Stimulated activated CD8-positive, alpha-beta memory T cell treated with anti-CD3 and anti-CD28 coated beads, Interleukin-2, amount 100 ng/mL, for 1 hour (primary cell): ENCODE measurements at places on chromosomes 2 and 18.

DNA sequence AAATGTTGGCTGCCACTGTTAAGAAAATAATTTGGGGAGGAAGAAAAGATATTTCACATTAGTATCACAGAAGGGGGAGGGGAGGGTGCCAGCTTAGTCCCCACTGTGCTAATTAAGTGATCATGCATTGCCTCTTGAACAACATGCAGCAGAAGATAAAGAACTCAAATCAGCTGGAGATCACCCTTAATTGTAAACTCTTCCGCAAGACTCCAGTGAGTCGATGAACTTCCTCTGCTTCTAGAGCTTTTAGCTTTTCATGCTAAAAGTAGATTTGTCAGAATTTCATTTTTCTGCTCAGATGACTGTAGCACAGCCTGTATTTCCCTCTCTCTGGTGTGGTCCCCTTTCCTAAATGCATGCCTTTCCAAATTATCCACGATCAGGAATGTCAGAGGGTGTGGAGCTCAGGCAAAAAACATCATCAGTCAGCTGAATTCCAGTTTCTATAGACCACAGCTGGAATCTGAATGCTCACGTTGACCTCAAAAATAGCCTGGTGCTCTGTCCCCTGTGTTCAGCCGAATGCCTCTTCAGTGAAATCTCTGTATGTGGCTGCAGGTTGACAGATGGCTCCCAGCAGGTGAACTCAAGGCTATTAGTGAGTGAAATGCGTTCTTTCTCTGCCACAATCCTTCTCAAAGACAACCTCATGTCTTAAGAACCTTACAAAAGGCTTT lies 156.8 kb upstream of the UNC80 start:
- DNase-seq: no peak

- DNase-seq: no peak
These were observed 2.7 kb downstream of the MC2R start for GRCh38 chr18:13912601-13913000.

DNA sequence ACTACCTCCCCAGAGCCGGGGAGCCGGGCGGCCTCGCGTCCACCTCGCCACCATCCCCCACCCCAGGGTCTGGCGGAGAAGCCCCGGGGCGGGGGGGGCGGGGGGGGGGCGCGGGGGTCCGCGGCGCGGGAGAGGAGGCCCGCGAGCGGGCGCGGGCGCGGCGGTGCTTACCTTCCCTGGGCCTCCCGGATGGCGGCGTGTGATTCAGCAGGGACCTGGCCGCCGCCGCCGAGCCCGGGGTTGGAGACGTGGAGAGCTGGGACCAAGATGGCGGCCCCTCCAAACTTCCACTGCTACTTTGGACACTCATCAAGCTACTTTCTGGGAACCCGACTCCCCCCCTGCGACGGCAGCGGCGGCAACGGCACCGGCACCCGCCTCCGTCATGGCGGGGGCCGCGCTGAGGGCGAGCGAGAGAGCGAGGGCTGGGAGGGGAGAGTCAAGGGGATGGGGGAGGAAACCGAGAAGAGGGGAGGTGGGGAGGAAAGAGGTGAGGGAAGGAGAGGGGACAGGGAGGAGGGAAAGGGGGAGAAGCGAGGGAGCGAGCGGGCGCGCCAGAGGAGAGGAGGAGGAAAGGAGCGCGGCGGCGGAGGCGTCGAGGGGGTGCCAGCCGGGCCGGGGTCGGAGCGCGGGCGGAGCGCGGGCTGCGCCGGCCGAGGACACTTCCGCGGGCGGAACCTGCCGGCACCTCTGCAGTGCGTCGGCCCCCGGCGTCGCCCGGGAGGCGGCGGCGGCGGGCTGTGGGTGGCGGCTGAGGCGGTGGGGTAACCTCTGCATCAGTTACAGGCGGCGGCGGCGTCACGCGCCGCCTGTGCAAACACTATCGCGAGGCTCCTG lies at the start of gene TLK1:
TLK1 (minus strand) TSS at position 775 of the 837 bp plus-strand sequence; CDS start at position 310, 465 bp downstream.
- peak; percentile 51 for DNase-seq

DNA sequence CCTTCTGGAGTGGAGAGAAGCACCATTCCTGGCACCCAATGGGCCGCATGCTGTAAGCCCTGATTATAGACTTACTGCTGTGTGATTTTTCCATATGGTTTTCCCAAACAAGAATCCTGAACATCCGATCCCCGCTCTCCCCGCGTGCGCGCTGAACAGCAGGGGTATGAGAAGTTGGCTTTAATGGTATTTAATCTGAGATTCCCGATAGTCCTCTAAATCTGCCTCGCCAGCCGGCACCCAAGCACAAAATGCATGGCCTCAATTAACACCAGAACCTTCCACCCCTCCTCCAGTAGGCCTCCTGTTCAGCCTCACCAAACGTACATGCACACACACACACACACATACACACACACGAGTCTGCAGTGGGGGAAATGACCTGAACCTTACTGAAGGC lies 480.3 kb downstream of the BCL11A start:
- DNase-seq: no peak

DNA sequence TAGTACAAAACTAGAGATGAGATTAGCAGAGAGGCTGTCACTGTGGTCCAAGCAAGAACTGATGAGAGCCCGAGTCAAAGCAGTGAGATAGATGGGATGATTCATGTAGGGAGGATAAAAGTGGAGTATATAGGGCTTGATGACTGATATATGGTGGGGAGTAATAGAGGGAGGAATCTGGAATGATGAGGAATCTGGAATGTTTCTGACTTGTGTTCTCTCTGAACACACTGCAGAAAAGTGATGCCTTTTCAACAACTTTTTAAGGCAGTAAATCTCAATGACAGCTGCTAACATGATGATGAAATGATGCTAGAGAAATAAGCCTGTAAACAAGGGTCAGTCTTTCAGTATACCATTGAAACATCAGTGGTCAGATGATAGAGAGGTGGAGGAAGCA lies 143.5 kb upstream of the SP5 start:
- DNase-seq: no peak
